PC-3 (cell line): ENCODE measurements at places on chromosomes 6 and 20. TPM values are rescaled to one million over a fixed set of nuclear protein-coding genes. Genes with fewer than 3 reads are reported as not detected.

DNA sequence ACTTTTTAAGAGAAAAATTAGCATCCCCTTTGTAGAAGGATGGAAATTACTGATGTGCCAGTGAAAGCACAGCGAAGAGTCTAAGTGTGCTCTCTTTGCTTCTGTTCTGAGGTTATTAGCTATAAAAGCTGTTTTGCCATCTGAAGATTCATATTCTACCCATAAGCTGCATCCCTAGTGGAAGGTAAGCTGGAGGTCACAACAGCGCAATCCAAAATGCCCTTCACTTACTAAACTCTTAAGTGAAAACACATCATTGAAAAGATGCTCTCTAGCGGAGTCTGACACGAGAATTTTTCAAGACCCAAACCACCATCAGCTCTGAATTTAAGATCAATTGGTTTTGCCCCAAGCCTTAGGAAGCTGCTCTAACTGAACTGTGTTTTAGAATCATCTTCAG, 113.5 kb downstream of the ZMYND8 start:
- DNase-seq, result no peak

DNA sequence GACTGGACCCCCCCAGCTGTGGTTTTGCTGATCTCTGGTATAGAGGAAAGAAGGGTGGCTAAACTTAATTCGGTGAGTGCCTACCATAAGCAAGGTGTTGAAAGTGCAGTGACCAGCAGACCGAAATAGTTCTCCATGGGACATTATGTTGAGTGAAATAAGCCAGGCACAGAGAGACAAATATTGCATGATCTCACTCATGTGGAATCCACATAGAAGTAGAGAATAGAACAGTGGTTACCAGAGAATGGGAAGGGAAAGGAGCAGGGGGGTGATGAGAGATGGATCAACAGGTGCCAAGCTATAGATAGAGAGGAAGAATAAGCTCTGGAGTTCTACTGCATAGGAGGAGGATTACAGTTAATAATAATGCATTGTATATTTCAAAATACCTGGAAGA, 9.7 kb upstream of the GCNT2 start:
- peak; percentile 53 for DNase-seq

DNA sequence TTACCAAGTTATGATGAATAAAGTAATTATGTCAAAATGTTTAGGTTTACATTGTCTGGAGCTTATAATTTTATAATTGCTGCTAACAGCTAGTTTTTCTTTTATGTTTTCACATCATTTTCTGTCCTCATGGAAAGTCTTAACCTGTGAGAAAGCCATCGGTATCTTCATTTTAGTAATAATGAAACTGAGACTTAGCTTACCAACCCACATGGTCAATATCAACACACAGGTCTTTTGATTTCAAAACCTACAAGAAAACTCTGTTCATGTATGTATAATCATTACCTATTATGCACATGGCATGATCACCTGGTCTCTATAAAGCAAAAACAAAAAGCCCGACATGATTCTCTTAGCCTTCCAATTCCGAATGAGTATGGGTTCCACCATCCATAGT, 61.9 kb downstream of the KCNQ5 start:
- no peak for DNase-seq

- DNase-seq, result peak; percentile 66
These were observed 126.9 kb upstream of the TIAM2 start for GRCh38 chr6:154868143-154868594.

DNA sequence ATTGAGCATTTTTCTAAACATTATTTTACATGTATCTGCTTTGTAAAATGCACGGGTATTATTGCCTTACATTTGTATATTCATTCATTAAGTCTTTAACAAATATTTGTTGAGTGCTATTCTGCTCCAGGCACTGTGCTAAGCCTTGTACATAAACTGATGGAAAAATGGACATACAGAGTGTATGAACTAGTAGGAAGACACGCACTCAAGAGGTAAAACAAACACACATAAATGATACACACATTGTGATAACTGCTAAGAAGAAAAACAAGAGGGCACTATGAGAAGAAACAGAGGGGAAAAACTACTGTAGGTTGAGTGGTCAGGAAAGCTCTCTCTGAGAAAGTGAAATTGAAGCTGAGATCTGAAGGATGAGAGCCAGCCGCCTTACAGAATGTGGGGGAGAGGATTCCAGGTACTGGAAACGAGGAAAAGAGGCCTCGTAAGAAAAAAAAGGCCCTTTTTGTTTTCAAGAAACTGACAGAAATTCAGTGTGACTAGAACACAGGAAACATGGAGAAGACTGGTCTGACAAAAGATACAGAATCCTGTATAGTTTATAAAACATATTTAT, 117.5 kb downstream of the EYA4 start:
- no peak for DNase-seq

GRCh38 chr6:35668096-35668495, 20.6 kb downstream of the FKBP5 start:
- DNase-seq, result no peak

DNA sequence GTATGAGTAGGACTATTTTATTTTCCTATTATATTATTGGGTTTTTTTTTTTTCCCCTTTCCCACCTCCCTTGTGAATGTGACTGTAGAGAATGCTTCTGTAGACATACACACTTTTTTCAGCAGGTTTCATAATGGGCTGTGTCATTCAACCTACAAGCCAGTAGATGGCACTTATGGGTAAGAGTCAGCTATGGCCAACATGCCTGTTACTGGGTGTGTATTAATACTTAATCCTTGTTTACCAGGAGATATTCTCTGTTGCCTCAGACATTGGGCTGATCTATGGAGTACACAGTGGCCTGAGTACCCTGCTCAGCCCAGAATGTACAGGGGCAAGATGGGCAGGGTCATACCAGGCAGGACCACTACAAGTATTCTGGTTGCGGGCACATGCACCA, 382.5 kb downstream of the EPHA7 start:
- peak; percentile 18 for DNase-seq

DNA sequence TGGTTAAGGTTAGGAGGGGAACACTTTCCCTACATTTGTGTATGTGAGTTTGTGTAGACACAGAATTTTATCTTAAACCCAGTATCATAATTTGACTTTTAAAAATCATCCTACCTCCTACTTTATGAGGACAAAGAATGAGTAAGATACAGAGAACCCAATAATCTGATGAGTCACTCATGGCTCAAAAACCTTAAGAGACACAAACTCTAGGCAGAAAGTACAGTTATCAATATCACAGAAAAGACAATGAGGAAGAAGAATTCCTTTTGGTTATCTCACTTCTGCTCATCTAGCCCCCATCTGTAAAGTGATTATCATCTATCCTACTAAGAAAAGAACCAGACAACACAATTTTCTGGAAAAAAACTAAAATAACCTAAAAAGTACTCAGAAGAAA, 87.7 kb downstream of the EPB41L2 start:
- peak; percentile 57 for DNase-seq

GRCh38 chr6:90691823-90692222, 105.0 kb upstream of the MAP3K7 start:
- DNase-seq, result no peak

DNA sequence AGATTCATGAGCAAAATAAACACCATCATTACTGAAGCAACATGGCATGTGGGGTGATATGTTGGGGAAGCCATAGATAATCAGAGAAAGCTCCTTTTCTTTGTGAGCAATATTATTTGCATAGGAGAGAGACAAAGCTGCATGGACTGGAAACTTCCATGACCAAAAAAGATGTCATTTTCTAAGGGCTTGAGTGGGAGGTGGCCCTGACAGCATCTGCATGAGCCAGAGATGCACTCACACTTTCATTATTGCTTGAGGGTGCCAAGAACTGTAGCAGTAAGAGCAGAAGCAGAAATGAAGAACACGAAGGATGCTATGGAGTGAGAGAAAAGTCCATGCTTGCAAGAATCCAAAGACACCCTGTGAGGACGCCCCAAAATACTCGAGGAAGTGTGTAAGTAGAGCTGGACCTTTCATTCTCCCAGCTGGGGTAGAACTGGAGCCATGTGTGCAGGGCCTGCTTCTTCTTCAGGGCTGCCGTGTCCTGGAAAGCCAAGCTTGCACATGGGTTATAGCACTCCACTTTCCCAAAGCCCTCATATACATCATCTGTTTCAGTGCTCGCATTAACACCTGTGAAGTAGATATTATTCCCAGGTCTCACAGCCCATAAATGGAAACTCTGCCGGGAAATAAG, 851.2 kb downstream of the DHX35 start:
- DNase-seq, result no peak

DNA sequence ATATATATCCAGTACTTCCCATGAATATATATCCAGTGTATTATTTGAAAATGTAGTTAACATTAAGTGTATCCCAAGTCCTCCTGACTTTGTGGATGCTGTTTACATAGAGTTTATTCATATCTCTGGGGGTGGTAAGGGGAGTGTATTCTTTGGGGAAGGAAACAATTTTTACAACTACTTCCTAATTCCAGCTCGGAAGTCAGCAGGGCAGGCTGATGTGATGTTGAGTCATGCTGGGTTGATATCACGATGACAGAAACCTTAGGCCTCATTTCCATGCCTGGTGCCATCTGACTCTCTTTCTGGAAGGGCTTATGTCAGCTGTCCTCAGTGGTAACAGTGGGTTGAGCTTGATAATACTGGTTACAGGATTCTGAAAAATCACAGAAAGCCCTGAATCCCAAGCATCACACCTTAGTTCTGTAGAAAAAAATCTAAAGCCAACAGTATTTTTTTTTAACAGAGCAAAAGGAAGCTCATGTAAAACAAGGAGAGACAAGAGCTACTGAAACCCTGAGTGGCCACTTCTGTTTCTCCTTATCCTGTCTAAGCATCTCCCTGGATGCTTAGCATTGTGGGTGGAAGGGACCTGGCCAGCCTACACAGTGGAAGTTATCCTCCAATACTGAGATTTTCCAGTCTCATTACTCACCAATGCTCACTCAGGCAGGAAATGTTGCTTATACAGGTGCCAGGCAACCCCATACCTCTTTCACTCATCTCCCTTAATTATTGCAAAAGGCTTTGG, 75.2 kb upstream of the IYD start:
- peak; percentile 70 for DNase-seq

The PREX1 gene
- 18.9 and 22.1 TPM in 2 replicates for total RNA-seq

The VSX1 gene
- not detected in 2 replicates for total RNA-seq

The EDN3 gene
- total RNA-seq, result not detected in 2 replicates

The ARMC12 gene
- total RNA-seq, result 0.75 TPM in 1 of 2 replicates, not detected in the other

The MEP1A gene
- total RNA-seq, result not detected in 2 replicates

The EGFL8 gene
- 7.9 and 14.9 TPM in 2 replicates for total RNA-seq
